Esophagus mucosa (tissue), 1 donor: ENCODE measurements at places on chromosomes 3 and 15. TPM values are rescaled to one million over a fixed set of nuclear protein-coding genes. Genes with fewer than 3 reads are reported as not detected.

The UROC1 gene
- not detected for total RNA-seq

GRCh38 chr3:9224490-9224889 lies 25.0 kb downstream of the SRGAP3 start:
- ATAC-seq = no peak

- no peak for ATAC-seq
Measured at GRCh38 chr3:160126051-160126450, 99.2 kb upstream of the C3orf80 start.

The ISL2 gene
- not detected for total RNA-seq

DNA sequence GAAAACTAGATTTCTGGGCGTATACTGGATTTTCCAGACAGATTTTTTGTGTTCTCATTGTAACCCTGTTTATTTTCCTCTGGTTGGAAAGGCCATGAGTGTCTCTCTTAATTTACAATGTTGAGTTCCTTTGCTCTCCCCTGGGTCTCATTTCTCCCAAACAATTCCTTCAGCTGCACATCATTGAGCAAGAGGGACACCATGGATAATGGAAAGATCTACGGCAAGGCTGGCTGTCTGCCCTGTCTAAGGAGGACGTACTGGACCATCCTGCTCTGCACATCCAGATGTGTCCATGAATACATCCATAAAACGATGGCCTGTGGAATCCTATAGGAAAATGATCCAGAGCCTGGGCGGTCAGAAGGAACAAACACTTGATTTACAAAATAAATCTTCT lies 258.1 kb upstream of the MCTP2 start:
- ATAC-seq = no peak

The RHCG gene
- total RNA-seq = 4,298 TPM

DNA sequence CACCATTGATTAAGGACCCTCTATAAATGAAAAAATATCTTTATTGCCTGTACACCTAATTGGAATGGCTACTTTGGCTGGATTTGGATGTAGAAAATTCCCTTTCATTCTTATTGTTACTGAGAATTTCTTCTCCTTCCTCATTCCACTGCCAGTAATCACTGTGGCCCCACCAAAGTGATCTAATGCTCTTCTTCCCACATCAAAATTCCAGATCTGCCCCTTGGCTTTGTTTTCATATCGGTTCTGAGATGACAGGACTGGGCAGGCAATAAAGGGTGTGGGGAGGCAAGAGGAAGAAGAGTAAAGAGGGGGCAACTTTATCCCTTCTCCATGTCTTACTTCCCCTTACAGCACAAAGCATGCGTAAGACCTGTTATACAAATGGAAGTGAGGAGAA lies 2.1 kb downstream of the ANKUB1 start:
- no peak for ATAC-seq

DNA sequence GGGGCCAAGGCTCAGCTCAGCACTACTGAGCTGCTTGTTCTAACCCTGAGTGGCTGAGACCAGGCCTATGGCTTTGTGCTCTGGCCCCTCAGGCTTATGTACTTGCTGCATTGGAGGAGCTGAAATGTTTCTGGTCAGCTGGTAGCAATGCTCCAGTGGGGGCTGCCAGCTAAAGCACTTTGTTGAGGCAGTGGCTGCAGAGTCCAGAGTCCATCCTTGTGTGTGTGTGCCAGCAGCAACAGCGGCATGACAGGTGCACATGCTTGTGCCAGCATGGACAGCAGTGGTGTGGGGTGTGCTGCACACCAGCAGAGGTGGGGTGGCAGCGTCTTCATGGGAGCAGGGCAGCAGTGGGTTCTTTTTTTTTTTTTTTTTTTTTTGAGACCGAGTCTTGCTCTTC lies 169.1 kb downstream of the VPS8 start:
- ATAC-seq = no peak

GRCh38 chr3:129343643-129344360 lies 65.1 kb downstream of the HMCES start:
- peak; percentile 73 for ATAC-seq

The CLSTN2 gene
- total RNA-seq = 1.5 TPM

The NPAP1 gene
- not detected for total RNA-seq

The KNG1 gene
- total RNA-seq = not detected

DNA sequence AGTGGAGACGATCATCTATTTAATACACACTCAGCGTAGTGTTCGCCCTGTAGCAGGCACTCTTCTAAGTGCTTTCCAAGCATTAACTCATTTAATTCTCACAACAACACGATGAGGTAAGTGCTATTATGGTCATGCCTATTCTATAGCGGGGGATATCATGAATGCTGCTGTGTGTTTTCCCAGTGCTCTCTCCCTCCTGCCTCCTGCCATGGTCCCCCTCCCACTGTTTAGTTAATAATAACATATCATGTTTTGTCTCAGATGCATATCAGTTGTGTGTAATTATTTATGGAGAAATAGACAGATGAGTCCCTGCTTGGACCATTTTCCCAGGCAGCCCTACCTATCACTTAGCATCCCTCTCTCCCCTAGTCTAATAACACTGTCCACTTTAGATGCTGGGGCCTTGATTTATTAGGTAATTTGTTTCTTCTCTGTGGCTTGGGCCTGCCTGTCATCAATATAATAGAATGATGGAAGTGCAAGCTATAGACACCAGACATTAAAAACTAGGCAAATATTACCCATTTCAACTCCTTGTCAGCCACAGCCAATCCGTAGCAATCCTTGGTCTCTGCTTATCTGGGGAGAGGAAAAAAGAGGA lies 122.9 kb upstream of the TLE3 start:
- ATAC-seq = no peak

The MYEF2 gene
- 0.56 TPM for total RNA-seq

The OR5H14 gene
- not detected for total RNA-seq

DNA sequence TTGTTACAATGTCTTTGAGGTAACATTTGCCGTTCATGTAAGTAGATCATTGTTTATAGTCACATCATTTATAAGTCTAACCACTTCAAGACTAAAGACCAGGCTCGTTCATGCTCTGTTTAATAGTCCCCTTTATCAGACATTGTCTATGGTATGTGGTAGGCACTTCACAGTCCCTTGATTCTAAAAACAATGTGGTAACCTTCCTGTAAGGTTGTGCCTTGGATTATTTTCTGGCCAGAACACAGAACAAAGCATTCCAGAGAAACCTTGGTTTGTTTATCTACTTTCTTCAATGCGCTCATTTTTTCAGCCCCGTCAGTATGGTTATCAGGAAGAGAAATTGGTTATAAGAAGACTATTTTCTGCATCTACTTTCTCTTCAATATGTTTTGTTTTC lies 16.3 kb upstream of the ST3GAL6 start:
- ATAC-seq = no peak

DNA sequence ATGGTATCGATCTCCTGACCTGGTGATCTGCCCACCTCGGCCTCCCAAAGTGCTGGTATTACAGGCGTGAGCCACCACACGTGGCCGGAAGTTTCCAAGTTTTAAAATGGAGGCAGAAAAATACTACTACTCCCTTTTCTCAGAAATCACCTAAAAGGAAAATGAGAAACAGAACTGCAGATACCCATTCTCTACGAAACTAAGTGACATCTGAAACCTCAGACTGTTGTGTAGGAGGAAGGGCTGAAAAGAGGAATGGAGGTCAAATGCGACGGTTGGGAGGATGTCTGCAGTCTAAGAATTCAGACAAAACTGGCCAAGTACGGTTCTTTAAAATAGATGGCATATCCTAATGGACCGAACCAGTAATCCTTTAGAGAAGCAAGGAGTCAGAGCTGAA lies 24.1 kb downstream of the WDR48 start:
- ATAC-seq = no peak

The NOX5 gene
- total RNA-seq = 0.44 TPM

DNA sequence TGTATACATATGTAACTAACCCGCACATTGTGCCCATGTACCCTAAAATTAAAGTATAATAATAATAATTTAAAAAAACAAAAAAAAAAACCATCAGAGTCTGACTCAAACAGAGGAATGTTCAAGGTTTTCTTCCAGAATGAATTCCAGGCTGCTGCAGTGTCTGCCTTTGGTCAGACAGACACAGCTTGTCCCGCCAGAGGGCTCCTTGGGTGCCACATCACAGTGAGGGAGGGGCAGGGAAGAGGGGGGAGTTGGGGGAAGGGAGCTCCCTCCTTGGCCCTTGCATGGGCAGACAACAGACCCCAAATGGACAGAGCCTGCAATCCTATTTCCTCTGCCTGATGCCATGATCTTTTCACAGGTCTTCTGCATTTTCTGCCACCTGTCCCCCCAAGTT lies 36.5 kb downstream of the ITGB5 start:
- ATAC-seq = no peak

The STRC gene
- not detected for total RNA-seq
